ENCODE measurements at places on chromosomes 3 and 15.

GRCh38 chr15:68508485-68509189, 70.2 kb upstream of the CORO2B start:
- DNase-seq = no peak

- DNase-seq = no peak
Measured at GRCh38 chr3:128448491-128448890, 18.2 kb downstream of the DNAJB8 start.

DNA sequence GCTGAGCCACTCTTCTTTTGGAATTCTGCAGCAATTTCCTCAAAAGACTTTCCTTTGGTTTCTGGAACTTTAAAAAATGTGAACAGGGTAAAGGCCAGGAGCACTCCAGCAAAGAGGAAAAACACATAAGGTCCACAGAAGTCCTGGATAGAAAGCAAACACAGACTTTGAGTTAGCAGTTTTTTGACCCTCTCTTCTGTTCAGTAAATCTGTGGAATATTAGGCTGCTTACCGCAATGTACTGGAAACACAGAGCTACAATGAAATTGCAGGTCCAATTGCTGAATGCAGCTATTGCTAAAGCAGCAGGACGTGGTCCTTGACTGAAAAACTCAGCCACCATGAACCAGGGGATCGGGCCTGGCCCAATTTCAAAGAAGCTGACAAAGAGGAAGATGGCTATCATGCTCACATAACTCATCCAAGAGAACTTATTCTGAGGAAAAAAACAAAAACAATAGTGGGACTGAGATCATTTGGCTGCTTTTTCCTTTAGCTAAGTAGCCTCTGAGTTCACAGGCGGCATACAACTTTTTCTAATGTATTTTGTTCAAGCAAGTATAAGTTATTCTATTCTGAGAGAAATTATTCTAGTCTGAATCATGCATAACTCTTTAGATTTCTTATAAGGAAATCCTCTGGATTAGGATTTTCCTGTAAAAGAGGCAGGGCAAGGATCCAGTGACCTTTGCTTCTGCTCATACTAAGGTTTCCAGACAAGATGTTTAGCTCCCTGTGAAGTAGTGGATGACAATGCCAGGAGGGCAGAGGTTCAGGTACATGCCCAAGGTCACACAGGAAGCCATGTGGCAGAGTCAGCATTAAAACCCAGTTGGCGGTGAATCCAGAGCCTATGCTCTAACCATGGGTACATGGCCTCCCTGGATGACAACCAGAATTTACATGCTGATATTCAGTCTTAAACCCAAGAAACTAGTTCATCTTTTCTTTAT, 28.3 kb downstream of the SLC2A2 start:
- DNase-seq = no peak

DNA sequence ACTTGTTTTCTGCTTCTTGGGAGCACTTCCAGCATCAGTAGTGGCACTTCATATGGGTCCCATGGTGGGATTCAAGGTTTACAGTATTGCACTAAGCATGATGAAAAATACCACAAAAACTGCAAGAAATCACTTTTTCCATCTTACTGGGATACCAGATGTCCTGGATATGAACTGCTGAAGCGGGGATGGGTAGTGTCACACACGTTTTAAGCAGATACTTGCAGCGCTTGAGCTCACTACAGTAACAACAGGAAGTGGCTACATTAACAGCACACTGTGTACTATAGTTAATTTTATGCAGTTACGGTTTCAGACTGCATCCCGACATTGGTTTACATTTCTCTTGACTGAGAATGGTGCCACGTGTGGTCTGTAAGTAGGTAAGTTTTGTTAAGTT, 3.5 kb upstream of the ISG20 start:
- DNase-seq = no peak

DNA sequence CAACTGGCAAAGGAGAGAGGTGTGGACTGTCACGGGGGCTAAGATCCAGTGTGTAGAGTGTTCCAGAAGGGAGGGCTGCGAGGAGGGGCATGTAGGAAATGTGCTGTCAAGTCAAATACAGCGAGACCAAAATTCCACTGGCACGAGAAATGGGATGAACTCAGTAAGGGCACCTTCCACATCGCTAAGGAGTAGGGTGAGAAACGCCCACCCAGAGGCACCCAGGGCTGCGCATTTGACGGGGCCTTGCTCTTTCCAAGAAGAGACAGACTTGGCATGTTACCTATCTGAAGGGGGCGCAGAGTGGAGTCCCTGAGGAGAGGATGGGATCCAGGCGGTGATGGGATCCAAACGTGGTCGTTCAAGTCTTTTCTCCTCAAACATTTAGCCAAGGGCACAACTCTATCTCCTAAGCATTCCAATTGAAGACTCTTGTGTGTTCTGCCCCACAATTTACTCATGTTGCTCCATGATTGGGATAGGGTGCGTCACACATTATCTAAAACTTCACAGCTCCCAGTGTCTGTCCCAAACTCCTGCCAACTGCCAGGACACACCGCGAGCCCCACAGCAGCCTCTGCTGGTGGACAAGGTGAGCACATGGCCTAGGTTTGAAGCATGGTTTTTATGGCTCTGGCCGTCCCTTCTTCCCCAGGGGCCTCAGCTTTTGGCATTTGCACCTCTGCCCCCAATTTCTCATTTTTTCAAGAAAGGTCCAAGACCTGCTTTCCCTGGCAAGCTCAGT, 7.6 kb downstream of the SELENOS start:
- no peak for DNase-seq

- DNase-seq = no peak
Measured at GRCh38 chr3:69219101-69219708, 96.8 kb upstream of the LMOD3 start.

- no peak for DNase-seq
Measured at GRCh38 chr15:94580211-94580885, 349.0 kb downstream of the MCTP2 start.

GRCh38 chr3:186790261-186790981, 7.0 kb downstream of the EIF4A2 start:
- no peak for DNase-seq

DNA sequence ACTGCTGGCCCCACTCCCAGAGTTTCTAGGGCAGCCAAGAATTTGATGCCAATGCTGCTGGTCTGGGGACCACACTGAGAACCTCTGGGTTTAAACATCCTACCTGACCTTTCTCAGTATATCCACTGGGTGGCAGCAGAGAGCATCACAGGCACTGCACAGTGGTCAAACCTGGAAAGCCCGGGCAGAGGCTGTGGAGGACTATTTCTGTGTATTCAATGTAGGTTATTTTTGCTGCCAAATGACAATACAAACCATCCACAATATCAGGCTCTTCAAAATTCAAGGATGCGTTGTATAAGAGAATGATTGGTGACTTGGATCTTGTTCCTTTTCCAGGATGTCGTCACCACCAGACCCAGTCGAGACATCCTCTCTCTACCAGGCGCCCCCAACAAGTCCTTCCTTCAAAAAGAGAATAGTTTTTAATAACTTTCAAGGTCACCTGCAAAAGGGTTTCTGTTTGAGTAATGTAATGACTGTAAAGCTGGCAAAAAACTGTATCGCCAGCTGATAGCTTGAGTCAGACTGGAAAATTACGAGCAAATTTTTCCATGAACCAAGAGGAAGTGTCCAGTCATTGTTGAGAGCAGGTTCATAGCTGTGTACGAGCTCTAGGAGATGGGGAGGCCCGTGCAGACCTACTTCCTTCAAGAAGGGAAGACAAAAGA, 30.5 kb upstream of the MYZAP start:
- peak; percentile 15 for DNase-seq

DNA sequence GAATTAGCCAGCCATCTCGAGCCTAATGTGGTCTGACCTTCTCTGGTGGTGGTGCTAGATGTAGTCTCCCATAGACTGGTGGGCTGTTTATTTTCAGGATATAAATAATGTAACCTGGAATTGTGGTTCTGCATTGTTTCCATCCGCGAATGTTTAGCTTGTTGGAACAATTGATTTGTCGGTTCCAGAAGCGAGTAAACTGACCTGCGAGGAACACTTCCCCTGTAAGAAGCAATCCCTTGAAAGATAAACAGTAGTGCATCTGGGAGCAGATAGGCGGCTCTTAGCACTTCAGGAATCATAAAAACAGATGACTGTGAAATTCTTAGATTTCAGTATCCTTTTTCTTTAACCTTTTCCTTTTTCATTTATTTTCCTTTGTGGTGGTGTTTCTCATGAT, 157.8 kb downstream of the GHSR start:
- DNase-seq = no peak

GRCh38 chr15:99677540-99678134, 55.6 kb downstream of the LYSMD4 start:
- DNase-seq = no peak

DNA sequence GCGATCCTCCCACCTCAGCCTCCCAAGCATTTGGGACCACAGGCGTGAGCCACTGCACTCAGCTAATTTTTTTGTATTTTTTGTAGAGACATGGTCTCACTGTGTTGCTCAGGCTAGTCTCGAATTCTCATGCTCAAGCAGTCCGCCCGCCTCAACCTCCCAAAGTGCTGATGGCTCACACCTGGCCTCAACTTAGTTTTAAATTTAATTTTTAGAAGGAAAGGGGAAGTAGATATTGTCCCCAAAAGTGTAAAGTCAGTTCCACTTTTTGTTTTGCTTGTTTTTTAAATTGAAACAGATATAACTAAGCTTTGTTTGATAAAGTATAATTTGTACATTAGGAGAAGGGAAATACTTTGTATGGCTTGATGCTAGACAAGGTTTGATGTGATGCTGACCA, 31.3 kb upstream of the NFKBIZ start:
- no peak for DNase-seq

DNA sequence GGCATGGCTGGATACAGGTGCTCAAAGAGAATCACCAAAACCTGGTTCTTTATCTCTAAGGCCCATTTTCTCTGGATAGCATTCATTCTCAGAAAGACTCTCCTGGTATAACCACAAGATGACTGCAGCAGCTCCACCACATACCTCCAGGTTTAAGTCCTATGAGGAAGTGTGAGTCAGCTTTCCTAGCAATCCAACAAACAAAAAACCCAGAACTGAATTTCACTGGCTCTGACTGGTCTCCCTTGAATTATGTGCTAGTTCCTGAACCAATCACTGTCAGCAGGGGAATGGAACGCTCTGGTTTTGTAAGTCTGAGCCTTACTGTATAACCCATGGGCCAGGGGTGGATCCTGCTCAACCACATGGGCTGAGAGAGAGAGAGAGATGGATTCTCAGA, 27.2 kb downstream of the MRPL46 start:
- DNase-seq = no peak

GRCh38 chr3:57796261-57796660, 40.2 kb downstream of the SLMAP start:
- no peak for DNase-seq

- no peak for DNase-seq
Measured at GRCh38 chr15:67900621-67901147, 60.8 kb upstream of the RNU6-1 start.

DNA sequence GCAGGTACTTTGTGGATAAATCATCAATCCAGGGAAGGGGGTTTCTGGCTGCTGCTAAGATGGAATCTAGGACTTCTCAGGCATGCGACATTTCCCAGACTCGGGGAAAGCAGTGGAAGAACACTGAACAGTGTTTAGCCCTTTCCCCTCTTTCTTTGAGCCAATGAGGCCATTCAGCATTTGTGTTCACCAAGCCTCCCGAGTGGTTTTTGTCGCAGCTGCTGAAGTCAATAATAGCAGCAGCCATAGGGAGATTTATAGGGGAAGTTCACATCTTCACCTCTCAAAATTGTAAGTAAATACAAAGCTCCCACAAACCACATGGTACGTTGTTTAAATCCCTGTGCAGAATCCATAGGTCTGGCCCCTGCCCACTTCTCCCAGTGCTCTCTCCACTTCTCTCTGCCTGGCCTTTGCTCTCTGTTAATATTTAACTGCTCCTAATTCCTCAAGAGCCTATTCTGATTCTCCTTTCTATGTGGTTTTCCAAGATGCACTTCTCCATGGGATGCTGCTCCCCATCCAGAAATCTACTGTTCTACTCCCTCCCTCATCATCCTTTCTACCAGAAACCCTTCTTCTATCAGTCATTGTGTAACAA, 230.7 kb downstream of the SHQ1 start:
- no peak for DNase-seq

GRCh38 chr15:40815042-40815698, 7.9 kb upstream of the DNAJC17 start:
- DNase-seq = no peak

DNA sequence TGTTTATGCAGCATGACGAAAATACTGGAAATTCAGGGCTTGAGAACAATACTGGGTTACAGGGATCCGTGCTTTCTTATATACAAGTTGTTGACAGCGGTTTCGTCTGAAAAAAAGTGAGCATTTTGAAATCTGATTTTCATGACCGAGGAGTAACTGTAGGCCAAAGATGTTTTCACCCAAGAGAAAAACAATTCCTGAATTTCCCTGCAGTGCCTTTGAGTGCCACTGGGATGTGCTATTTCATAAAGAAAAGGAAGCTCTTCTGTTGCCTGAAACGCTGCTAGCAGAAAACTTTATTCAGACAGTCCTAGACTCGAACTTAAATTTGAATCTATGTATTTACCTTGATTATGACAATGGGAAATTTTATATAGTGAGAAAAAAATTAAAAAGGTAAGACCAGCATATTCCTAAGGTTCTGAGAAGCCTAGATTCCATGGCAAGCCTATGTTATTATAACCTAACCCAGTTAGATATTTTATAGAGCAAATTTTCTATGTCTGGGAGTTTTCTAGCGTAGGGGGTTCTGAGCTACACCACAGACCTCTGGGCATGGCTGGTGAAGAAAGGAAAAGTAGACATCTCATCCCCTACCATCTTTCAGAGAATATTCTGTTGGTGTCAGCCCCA, 30.2 kb downstream of the KCNAB1 start:
- DNase-seq = no peak

- DNase-seq = no peak
Measured at GRCh38 chr3:99833617-99834205, 16.0 kb downstream of the CMSS1 start.

- DNase-seq = no peak
Measured at GRCh38 chr3:107882881-107883280, 207.9 kb downstream of the CD47 start.

DNA sequence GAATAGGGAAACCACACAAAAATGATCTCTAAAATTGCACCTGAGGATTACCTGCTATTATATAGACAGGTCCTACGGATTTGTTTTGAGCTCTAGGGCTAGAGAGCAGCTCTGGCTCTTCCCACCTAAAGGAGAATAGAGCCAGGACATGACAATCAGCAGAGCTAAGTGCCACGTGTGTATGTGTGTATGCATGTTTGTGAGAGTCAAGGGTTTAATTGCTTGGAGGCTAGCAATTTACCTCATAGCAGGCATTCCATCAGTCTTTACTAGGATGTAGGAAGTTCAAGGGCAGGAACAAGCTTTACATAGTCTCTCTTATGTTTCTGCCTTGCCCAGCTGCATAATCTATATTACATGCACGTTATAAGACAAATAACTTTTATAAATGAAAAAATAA, 498.2 kb downstream of the NSUN3 start:
- no peak for DNase-seq

- DNase-seq = no peak
Measured at GRCh38 chr3:14988988-14989394, 41.6 kb downstream of the NR2C2 start.

GRCh38 chr3:27208961-27209616, 160.1 kb downstream of the NEK10 start:
- no peak for DNase-seq

Data from stimulated activated CD8-positive, alpha-beta memory T cell treated with anti-CD3 and anti-CD28 coated beads, Interleukin-15, amount 100 ng/mL, for 24 hours (primary cell).